Left ventricle myocardium superior (tissue), 1 donor: ENCODE measurements at places on chromosomes 11 and 22.
A peak's percentile ranks its signal among the peaks of the same experiment; 100 is the strongest.

DNA sequence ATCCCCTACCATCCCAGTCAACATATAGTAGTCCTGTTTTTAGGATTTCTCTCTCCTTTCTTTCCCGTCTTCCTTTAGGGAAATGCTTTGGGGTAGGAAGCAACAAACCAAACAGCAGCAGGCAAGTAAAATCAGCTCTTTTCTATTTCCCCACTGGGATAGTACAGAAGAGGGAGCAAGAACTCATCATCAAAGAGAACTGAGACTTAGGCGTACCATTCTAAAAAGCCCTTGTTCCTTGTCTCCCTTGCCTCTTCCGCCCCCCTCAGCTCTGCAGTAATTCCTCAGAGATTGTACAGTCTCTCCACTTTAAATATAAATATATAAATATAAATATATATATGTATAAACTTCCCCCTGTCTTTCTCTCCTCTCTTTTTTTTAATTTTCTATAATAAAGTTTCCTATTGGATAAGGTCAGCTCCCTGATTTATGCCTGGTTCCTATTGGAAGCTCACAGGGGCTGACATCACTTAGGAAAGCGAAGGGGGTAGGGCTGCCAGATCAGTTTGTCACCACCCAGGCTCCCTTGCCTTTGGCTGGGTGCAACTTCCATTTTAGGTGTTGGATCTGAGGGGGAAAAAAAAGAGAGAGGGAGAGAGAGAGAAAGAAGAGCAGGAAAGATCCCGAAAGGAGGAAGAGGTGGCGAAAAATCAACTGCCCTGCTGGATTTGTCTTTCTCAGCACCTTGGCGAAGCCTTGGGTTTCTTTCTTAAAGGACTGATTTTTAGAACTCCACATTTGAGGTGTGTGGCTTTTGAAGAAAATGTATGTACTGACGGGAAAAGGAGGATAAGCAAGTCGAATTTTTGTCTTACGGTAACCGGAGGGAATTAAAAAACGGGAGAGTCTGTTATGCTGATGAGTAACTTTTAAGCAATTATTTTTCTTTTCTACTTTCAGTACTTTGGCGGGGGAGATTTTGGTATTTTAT is at the start of gene CTNND1:
Gene CTNND1 (plus strand): TSS at position 502 of the 934 bp plus-strand sequence. CDS start 29,677 bp downstream, outside the sequence.
- DNase-seq = peak; percentile 82

DNA sequence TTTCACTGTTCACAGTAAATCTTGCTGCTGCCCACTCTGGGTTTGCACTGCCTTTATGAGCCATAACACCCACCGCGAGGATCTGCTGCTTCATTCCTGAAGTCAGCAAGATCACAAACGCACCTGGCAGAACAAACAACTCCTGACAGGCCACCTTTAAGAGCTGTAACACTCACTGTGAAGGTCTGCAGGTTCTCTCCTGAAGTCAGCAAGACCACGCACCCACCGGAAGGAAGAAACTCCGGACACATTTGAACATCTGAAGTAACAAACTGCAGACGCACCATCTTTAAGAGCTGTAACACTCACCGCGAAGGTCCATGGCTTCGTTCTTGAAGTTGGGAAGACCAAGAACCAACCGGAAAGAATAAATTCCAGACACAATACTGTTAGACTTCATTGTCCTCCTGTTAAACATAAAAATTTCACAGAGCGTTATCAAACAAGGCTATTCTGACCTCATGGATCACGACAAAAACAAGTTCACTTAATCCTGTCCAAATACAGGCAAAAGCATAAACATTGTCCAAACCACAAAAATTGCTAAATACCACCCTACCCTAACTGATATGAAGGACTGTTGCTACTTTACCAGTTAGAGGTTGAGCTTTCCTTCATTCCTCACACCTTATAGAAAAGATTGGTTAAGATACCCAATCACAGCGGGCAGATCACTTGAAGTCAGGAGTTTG is 3.0 kb upstream of the CCDC117 start:
- no peak for DNase-seq

DNA sequence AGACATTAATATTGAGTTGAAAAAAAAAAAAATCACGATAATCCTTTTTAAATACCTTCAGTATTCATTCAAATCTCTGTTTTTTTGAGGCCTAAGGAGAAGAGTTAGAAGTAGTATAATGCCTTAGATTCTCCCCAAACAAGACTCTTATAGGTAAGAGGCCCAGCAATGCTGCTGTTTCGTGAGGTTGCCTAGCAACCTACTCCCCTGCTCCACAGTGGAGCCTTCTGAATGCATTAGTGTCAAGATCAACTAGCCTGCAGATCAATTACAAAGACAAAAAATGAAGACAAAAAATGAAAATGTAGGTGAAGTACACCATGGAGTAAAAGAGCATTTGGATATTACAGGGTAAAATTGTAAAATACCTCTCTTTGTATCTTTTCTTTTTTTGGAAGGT is 229.8 kb upstream of the LUZP2 start:
- DNase-seq = no peak

GRCh38 chr11:2223153-2223794 is 47.1 kb downstream of the ASCL2 start:
- DNase-seq = no peak

GRCh38 chr11:2794046-2794967 is 91.3 kb downstream of the CDKN1C start:
- DNase-seq = peak; percentile 9

GRCh38 chr11:121557348-121557747 is 104.6 kb upstream of the SORL1-AS1 start:
- DNase-seq = no peak

GRCh38 chr11:59025097-59025496 is 61.0 kb upstream of the GLYATL1B start:
- DNase-seq = no peak

DNA sequence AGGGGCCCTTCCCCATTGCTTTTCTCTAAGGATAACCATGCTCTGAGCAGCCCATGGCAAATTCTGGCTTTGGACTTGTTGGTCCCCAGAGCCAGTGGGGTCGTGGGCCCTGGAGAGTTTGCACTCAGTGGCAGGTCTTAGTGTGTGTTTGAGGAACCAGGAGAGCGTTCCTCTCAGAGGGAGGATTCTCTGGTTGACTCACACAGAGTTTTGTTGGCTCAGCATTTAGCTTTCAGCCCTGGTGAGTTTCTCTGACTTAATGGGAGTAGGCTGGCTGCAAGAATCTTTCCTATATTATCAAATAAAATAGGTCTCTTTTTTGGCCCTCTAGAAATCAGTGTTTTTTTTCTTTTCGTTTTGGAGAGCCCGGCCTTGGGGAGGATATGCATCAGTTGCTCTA is 20.9 kb downstream of the ST14 start:
- no peak for DNase-seq

GRCh38 chr22:41772645-41773044 is 27.8 kb upstream of the CCDC134 start:
- DNase-seq = no peak

DNA sequence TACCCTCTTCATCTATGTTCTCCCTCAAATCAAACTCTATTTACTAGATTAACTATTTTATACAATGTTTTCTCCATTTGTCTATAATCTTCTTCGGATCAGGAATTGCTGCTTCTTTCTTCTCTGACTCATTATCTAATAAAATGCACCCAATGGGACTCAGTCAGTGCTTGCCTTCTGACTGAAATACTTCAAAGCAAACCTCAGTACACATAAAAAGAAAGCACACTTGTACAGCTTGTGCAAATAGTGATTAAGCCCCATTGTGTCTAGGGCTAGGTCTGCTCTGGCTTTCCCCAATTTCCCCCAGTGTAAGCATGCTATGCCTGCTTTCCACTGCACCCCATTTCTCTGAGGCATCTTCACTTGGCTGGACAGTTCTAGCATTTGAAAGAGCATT is 118.6 kb upstream of the C11orf87 start:
- DNase-seq = no peak

DNA sequence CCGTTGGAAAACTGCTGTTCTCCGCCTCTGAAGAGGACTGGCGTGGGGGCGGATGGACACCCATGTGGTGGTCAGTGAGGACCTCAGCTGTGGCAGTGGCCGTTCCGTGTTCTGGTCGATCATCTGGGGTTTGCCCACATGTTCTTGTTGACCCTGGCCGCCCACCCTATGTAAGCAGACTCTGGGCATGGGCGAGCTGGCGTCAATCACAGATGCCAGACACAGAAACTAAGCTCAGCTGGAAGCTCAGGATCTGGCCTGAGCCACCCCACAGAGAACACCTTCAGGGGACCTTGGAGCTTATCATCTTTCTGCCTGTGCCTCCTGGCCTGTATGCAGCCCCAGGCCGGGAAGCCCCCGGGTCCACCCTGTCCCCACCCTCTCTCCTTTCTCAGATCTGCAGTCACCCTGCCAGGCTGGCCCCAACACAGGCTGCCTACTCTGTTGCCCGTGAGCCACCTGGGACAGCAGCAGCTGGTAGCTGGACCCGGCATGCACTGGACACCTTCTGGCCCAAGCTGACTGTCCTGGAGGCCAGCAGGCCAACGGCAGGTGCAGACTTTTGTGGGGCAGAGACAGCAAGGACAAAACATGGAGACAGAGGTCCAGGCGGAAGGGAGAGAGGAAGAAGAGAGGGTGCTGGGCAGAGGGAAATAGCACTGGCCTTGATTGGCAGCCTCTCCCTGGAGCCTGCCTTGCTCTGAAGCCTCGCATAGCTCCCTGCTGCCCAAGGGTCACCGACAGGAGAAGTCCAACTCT is 91.5 kb downstream of the PHF21B start:
- DNase-seq = no peak

DNA sequence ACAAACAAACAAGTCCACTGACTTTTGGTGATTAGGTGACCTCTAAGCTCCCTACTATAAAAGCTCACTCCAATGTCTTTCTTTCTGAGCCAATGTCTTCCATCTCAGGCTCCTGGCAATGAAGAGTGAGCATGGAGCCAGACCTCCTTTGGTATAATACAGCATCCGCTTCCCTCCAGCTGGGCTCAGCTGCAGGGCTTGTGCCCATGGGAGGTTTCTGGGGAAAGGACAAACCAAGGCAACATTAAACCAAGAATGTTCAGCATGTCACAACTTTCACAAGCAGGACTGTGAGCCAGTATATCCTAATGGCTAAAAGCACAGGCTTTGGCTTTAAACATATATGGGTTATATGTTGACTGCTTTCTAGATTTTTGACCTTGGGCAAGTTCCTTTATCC is 58.8 kb downstream of the EHF start:
- peak; percentile 78 for DNase-seq

DNA sequence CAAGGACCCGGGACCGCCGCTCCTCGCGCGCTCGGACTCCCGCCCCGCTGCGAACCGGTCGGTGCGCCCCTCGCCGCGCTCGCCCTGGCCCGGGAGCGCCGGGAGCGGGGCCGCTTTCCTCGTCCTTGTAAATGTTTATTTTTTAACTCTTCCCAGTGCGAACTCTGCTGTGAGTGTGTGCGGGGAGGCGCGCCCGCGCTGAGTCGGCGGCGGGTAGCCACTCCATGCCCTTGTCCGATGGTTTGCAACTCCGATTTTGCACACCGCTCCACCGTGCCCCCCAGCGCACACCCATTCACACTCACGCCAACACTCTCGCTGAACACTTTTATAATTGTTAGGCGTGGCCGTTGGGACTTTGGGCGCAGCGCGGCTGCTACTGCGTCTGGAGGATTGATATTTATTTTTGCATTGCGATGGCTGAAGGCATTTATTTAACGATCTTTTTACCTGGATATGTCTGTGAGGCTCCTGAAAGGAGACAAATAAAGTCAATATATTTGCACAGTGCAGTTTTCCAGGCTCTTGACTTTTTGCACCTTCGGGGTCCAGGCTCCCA is 1.0 kb downstream of the C11orf96 start:
- DNase-seq = no peak

DNA sequence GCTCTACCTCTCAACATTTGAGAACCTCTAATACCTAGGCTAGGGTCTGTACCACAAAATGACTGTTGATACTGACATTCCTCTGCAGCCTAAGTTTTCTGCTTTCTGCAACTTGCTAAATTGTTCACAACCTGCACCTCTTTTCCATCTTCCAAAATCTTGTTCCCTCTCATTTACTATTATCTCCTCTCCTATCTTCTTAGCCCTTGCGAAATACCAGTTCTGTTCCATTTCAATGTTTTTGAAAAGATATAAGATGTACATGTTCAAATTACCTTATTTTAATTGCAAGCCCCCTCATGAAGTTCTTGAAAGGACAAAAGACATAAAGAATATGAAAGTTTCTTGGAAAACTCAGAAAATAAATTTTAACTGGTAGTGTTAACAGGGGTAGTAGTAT is 72.3 kb downstream of the FAM168A start:
- no peak for DNase-seq
